Astrocyte of the hippocampus (primary cell): ENCODE measurements at places on chromosomes 7 and 10.

GRCh38 chr10:82953331-82953730 is 1078.3 kb downstream of the NRG3 start:
- no peak for DNase-seq

- no peak for DNase-seq
Measured at GRCh38 chr7:30865821-30866220, 45.8 kb upstream of the AQP1 start.

- peak; percentile 6 for DNase-seq
Measured at GRCh38 chr7:22179442-22179879, 177.5 kb downstream of the RAPGEF5 start.

DNA sequence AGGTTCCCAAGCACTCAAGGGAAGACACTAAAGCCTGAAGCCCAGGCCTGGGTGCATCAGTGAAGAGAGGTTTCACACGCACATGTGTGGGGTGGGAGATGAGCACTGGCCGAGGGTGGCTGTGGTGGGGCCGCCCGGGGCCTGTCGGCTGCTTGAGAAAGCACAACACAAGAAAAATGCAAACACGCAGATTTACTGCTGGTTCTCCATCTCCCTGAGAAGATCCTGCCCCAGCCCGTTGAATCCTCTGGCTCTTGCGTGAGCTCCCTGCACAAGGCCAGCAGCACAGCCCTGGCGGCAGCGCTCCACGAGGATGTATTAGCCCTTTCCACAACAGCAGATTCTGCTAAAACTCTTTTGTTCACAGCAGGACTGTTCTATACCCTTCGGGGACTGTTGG is 6.2 kb downstream of the ZNF511 start:
- DNase-seq, result no peak

DNA sequence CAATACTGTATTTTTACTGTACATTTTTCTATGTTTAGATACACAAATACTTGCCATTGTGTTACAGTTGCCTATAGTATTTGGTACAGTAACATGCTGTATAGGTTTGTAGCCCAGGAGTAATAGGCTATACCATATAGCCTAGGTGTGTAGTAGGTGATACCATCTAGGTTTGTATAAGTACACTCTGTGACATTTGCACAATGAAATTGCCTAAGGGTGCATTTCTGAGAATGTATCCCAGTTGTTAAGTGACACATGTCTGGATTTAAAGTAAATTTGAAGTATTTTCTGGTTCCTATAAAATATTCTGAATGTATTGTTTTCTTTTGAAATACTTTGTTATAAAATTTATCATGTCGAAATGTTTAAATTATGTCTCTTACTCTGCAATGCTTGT is 7.2 kb downstream of the CDK14 start:
- DNase-seq, result no peak

DNA sequence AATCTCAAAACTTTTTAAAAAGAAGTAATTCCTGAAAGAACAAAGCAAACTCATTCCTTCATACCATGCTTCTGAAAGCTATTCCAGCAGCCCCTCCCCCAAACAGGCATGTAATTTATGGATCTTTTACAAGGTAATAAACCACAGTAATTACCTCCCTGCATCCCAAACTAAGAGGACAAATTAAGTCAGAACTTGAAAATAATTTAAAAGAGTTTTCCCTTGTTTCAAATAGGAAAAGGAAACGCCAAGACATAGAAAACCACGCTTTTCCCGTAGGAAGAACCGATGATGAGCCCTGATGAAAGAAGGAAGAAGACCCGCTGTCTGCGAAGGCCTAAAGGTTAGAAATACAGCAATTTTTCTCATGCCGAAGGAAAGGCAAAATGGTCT is 8.9 kb downstream of the HOXA4 start:
- no peak for DNase-seq

DNA sequence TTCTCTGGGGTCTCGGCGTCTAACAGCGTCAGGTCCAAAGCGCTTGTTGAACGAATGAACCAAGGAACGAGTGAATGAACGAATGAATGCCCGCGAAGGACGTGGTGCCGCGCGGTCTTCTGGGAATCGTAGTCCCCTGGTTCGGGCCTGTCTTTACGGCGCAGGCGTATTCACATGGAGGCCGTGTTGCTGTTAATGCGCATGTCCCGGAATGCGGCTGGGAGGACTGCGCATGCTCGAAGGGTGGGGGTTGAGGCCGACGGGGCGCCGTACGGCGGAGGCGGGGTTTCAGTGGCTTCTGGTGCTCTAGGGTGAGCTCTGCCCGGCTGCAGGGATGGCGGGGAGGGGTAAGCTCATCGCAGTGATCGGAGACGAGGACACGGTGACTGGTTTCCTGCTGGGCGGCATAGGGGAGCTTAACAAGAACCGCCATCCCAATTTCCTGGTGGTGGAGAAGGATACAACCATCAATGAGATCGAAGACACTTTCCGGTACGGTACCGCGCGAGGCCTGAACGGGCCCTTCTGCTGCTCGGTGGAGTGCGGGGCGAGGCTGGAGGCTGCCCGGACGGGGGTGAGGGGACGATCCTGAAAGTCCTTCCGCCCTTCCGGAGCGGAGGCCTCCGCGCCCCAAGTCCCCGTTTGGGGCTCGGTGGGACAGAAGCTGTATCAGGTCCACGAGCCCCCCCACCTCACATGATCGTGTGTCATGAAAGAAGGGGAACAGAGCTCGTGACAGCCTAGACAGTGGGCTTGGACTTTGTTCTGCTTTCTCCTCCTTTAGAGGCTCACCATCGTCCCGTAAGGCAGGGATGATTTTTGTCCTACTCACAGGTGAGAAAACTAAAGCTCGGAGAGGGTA is at the start of gene ATP6V1F:
Gene ATP6V1F, plus strand, starts transcription at position 286 of the 862 bp plus-strand sequence. Its CDS starts 49 bp downstream, at position 335.
- DNase-seq, result peak; percentile 99

GRCh38 chr7:130114374-130114773 is 44.0 kb downstream of the KLHDC10 start:
- no peak for DNase-seq

DNA sequence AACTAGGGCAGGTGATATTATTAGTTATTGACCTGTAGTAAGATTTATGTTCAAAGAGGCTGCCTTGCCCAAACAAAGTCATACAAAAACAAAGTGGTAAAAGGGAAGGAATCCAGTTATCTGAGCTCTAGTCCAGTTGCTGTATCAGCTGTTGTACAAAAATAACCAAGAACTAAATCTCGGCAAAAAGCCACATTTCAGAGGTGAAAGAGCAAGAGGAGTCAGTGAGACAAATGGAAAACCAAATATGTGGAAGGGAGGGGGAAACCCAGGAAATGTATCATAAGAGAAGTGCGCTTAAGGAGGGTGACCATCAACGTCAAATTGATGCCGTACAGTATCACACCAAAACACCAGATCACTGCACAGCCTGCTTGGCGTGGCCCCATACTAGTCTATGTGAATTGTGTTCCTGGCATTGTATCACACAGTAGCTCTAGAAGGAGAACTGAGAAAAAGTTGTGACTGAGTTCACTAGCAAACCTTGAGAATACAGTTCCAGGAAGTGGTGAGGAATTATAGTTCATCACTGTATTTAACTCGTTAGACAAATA is 6.4 kb downstream of the AGBL3 start:
- DNase-seq, result peak; percentile 46

GRCh38 chr10:90087197-90088023 is 386.0 kb downstream of the KIF20B start:
- DNase-seq, result peak; percentile 24

DNA sequence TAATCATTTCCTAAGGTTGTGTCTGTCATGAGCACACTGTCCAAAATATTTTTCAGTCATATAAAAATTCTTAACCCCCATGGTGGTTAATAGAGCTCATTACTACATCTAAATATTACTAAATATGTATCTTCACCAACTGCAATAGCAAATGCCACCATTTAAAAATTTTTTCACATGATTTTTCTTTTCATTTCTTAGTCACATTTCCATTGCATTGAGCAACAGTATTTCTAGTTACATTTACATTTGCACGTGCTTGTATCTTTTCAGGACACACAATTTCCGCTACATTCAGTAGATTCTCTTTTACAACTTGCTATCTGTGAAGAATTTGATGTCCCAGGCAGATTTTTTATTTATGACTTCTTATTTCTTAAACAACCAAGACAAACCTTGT is 5.2 kb upstream of the TAS2R40 start:
- DNase-seq, result no peak

DNA sequence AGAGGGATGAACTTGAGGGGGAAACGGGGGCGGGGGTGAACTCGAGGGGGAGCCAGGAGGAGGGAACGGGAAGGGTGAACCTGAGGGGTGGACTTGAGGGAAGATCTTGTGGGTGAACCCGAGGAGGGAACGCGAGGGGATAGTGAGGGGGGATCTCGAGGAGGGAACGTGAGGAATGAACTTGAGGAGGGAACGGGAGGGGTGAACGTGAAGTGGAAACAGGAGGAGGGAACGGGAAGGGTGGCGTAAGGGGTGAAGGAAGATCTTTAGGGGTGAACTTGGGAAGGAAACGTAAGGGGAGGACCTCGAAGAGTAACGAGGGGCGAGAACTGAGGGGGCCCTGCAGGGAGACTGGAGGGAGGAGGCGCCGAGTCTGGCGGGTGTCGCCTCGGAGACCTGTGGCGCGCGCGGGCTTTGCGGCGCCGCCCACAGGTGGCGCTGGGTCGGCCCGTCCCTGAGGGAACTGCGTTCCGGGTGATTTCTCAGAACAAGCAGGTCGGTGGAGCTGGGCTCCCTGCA is 651 bp downstream of the MYO3A start:
- DNase-seq, result peak; percentile 62

GRCh38 chr7:70480927-70481569 is 650.9 kb upstream of the GALNT17 start:
- peak; percentile 80 for DNase-seq

DNA sequence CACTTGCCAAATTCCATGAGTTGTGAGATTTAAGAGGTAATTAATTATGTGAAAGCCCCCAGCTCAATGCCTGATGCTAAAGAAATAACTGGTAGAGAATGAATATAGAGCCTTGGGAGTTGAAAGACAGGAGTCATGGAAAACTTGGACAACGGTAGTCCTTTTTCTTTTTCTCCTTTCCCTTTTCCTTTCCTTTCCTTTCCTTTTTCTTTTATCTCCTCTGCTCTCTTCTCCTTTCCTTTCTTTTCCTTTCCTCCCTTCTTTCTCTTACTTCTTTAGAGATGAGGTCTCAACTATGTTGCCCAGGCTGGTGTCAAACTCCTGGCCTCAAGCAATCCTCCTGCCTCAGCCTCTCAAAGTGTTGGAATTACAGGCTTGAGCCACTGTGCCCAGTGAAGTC is 7.9 kb upstream of the TSPAN15 start:
- no peak for DNase-seq

- no peak for DNase-seq
Measured at GRCh38 chr7:99737726-99738125, 2.7 kb upstream of the CYP3A7 start.

DNA sequence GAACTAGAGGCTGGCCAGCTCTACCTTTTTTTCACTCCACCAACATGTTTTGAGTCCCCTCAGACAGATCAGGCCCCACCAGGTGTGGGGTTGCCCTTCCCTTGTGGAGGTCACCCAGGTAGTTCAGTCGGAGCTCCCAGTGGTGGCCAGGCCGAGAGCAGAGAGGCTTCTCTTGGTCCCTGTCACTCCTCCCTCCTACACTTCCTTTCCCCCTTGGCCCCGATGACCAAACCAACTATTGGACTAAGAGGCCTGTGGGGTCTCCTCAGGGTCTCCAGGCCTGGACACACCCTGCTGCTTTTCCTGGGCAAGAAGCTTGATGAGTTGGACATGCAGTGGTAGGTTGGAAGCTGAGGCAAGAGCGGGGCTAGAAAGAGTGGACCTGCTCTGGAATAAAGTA is 174.8 kb downstream of the ZNF248 start:
- DNase-seq, result no peak

GRCh38 chr10:34655286-34656170 is 159.6 kb downstream of the PARD3 start:
- peak; percentile 88 for DNase-seq

GRCh38 chr10:48772059-48772458 is 87.4 kb downstream of the WDFY4 start:
- no peak for DNase-seq

DNA sequence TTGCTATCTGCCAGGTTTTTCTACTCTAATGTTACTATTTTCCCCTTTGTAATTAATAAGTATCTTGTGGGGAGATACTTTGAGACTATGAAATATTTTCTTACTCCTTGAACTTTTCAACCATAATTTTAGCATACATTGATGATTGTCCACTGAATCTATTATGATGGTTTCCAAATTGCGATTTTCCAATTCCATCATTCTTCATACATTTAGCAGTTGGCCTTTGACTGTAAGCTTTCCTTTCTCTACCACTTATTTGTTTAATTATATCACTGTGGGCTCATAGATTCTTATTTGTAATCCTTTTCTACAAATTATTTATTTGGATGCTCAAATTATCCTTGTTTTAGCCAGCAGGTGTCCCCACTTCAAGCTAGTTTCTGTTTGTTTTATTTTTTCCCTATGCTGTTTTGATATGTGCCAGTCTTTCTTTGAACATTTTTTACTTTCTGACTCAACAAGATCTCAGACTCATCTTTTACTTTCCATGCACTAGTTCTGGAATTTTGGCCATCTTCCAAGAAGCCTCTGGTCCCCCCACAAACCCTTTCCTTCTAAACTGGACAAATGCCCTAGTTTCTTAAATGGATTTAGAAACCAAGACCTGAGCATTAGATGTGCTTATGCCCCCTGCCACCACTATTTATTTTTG is 11.4 kb upstream of the MRPS16 start:
- DNase-seq, result peak; percentile 33

DNA sequence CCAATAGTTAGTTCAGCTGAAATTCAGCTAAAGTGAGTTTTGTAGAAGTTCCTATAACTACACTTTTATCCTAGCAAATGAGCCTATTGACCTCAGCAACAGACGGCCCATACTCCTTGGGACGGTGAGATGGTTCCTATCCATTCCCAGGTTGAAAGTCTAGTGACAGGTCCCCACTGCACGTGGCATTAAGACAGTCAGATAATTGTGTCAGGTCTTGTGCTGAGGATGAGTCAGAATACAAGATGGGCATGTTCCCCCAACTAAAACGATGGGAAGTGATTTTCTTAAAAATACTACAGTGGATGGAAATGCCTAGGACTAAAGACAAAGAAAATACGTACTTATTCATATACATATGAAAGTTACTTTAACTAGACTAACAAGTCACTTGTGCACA is 2.1 kb downstream of the CAV1 start:
- no peak for DNase-seq

- DNase-seq, result no peak
Measured at GRCh38 chr7:149194799-149195179, 557 bp upstream of the ZNF282 start.

GRCh38 chr10:34216348-34216945 is 598.6 kb downstream of the PARD3 start:
- no peak for DNase-seq

DNA sequence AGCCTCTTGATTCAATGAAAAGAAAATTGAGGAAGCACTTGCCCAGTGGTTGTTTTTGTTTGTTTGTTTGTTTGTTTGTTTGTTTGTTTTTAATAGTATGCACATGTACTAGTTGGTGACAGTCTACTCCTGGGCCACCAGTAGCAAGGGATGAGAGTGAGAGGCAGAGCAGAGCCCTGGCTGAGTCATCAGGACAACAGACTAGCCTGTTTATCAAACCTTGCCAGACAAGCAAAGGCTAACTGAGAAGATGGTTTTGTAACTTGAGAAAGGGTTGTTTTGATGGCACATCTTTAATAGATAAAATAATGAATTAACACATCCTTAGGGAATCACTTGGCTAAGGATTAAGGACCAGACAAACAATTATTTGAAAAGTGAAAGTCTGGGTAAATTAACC is 78.1 kb downstream of the INHBA start:
- peak; percentile 4 for DNase-seq

- no peak for DNase-seq
Measured at GRCh38 chr10:114310346-114310745, 71.3 kb downstream of the VWA2 start.
